ENCODE measurements at places on chromosomes 6 and 20.

GRCh38 chr6:70221715-70222438 is 81.0 kb downstream of the COL9A1 start:
- DNase-seq = no peak

- no peak for DNase-seq
Observed at GRCh38 chr6:107129370-107129925, 14.1 kb upstream of the BEND3 start.

DNA sequence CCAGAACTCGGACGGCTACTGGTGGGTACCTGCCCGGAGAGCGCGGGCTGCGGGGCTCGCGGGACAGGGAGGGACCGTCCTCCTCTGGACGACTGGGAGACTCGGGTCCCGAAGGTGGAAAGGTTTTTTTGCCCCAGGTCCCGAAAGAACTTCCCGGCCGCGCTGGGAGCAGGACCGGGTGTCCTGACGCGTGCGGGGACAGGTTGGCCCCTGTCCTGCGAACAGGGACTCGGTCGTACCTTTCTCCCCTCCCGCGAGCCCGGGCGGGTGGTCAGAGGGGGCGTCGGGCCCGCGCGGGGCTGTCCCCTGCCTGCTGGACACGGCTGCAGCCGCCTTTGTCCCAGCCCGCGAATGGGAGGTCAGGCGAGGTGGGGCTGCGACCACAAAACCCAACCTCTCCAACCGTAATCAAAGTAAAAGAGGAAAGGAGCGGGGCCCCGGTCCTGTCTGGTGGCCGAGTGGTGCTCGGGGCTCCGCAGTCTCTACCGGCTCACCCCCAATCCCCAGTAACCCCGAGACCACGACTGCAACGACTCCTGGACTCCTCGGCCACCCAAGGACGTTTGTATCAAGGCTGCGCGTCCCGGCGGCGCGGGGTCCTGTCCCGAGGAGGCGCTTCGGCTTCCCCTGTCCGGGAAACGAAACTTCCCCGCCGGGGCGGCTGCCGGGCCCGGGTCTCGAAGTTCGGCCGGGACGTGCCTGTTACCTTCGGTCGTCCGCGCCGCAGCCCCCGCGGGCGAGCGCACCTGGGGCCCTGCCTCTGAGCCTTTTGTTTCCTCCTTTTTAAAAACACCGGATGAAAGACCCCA is 798 bp downstream of the DSP start:
- no peak for DNase-seq

DNA sequence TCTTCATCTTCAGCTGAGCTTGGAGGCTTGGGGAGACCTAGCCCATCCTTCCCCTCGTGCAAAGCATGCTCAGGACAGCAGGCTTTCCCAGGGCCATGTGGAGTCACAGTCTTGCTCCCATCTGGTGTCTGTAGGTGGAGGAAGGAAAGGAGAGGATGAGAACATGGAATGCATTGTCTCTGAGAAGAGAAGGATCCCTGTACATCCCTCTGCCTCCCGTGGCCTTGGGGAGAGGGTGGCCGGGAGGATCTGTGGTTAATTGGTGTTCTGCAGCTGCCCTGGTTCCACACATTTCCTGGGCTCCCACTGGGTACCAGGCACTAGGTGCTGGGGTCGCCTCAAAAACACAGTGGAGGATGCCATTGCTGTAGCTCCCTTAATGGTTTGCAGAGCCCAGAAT is 134.5 kb downstream of the PHACTR3 start:
- DNase-seq = no peak

- DNase-seq = no peak
Observed at GRCh38 chr20:59042151-59042795, at the start of gene PRELID3B. Gene PRELID3B (minus strand): TSS chr20:59042786. CDS start chr20:59042730, 56 bp downstream.

GRCh38 chr20:58044286-58044685 is 184.2 kb downstream of the ANKRD60 start:
- DNase-seq = no peak

- DNase-seq = no peak
Observed at GRCh38 chr6:36739947-36740817, 42.6 kb downstream of the RAB44 start.

DNA sequence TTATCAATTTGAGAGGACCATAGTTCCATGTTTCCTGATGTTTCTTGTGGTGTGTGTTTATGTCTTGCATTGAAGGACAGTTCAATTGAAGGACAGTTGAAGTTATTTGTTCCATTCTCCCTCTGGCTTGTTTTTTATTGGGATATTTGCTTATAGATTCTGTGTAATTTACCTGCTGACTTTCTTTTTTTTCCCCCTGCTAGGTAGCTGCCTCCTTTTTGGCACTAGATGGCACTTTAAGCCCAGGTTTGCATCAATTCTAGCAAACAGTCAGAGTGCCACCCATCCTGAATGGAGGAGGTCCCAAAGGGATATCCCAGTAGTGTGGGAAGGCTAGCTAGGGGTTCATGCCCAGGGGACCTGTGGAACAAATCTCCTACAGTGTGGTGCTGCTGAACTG is 78.1 kb downstream of the CFAP61 start:
- peak; percentile 60 for DNase-seq

- no peak for DNase-seq
Observed at GRCh38 chr6:37020381-37020780, 14.9 kb downstream of the FGD2 start.

DNA sequence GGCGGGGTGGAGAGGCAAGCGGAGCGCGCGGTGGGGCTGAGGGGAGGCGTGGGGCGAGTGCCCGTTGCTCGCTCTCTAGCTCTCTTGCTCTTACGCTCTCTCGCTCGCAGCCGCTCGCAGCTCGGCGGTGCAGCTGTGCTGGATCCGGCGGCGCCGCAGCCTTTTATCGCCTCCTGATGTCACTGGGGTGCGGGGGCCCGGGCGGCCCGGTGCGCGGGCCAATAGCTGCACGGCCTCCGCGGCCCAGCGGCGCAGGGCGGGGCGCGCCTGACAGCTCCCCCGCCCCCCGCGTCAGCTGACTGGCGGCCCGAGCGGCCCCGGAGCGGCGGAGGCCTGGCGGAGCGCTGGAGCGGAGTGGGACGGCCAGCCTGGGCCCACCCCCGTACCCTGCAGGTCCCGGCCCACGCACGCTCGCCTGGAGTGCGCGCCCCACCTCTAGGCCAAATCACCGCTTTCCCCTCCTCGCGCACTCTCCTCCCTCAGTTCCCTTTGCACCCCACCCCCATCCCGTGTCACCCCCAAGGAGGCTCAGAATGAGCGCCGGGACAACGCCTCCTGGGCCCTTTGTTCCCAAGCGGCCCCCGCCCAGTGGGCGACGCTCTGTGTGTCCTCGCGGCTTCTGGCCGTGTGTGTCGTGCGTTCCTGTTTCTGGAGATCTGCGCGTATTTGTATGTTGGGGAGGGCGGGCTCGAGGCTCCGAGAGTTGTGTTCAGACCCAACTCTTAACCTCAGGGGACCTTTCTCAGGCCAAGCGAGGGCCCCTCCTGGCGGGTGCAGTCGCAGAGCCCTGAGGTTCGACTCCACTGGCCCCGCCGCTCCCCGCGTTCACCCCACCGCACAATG is at the start of gene MAFB:
TSS of gene MAFB (minus strand) at position 137 of the 843 bp plus-strand sequence. CDS start 386 bp downstream, outside the sequence.
- DNase-seq = peak; percentile 66

GRCh38 chr6:163772701-163773100 is 358.2 kb downstream of the QKI start:
- no peak for DNase-seq

- DNase-seq = no peak
Observed at GRCh38 chr6:45690846-45691245, 313.1 kb upstream of the SUPT3H start.

GRCh38 chr20:58835231-58835630 is 15.5 kb downstream of the GNAS-AS1 start:
- no peak for DNase-seq

DNA sequence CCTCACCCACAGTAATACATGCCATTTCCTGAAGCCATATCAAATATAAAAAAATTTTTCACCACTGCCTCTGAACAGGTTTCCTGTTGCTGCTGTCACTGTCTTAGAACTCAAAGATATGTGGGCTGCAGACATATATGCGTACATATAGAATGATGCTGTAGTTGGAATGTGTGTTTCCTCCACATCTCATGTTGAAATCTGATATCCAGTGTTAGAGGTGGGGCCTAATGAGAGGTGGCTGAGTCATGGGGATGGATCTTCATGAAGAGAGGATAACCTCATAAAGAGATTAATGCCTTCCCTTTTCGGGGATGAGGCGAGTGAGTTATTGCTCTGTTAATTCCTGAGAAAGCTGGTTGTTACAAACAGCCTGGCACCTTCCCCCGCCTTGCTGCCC is 7.7 kb upstream of the SCP2D1 start:
- no peak for DNase-seq

GRCh38 chr20:37331060-37331857 is 14.7 kb upstream of the SRC start:
- DNase-seq = no peak

GRCh38 chr6:105372142-105372848 is 30.6 kb downstream of the PREP start:
- no peak for DNase-seq

- DNase-seq = peak; percentile 95
Observed at GRCh38 chr6:19804205-19805128, 32.7 kb upstream of the ID4 start.

DNA sequence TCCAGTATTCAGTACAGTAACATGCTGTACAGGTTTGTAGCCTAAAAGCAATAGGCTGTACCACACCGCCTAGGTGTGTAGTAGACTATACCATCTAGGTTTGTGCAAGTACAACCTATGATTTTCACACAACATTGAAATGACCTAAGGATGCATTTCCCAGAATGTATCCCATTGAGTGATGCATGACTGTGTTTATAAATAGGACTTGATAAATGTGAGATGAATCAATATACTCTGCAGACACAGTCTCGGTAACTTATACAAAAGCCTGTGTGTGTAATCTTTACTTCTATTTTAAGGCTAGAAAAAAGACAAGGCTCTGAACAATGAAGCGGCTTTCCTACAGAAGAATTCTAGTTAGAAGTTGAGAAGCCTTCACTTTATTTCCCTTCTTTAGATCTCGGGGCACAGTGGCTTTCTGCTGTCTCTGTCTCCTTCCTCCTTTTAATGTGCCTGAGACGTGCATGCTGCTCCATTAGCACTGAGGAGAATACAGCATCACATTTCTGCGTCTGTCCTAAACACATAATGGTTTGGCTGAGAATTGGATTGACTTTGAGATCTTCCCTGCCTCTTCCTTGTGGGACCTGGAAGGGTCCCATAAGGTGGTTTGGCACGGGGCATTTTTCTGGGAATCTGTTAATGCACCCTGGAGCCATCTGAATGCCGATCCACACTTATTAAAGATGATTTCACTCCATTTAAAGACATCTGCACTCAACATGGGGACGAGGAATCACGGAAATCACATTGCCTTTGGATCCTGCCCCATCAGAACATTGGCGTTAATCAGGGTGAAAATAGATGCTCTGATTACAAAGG is 112.5 kb downstream of the SCML4 start:
- DNase-seq = no peak

GRCh38 chr6:168128631-168129291 is 49.7 kb upstream of the FRMD1 start:
- no peak for DNase-seq

- no peak for DNase-seq
Observed at GRCh38 chr20:61083431-61083830, 168.6 kb upstream of the CDH4 start.

DNA sequence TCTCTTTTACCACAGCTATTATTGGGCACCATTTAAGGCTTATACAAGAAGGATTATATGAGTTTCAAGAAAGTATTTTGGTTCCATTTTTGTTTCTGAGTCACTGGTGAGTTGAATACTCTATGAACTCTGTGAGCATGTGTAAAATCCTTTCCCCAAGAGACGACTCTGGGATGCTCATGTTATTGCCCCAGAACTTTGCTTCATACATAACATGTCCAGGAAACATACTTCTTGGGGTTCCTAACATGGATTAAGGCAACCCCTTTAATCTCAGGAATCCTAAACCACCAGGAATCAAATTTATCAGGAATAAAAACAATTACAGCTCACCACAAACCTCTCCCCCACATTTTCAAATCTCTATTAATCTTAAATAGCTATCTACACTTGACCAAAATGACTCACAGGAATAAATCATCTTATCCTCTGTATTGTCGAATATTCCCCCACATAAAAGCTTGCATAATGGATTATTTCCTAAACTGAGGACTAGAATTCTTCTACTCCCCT is 117.5 kb upstream of the COL21A1 start:
- no peak for DNase-seq

- no peak for DNase-seq
Observed at GRCh38 chr6:109381061-109381746, 1.1 kb downstream of the CD164 start.

GRCh38 chr6:46381057-46381456 is 110.2 kb downstream of the RCAN2 start:
- no peak for DNase-seq

DNA sequence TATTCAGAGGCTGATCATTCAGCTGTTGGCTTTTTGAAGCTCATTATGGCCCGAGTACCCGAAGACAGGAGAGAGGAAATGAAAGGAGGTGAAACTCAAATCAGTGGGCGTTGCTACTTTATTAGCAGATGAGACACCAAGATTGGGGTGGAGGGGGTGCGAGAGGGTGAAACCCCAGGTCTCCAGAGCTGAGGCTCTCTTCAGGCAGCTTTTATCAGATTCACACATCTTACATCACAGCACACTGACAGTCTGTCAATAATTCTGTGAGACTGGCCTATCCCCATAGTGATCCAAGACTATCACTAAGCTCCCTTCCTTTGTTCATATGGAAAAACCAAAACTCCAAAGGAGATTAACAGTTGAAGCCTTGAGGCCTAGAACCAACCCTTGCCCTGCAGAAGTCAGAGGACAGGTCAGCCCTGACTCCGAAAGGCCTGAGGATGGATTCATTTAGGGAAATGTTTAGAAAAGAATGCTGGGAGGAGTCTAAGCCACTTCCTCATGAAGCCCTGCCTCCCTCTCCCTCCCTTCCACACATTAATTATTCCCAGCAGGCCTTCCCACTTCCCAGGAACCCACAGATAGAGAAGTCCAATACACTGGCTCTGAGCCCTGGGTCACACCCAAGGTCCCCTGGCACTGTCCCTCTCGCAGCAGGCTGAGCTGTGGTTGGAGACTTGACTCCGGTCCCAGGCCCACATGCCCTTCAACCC is 23.2 kb downstream of the TRERF1 start:
- no peak for DNase-seq

- peak; percentile 79 for DNase-seq
Observed at GRCh38 chr20:38126932-38127621, 38.0 kb downstream of the TGM2 start.

DNA sequence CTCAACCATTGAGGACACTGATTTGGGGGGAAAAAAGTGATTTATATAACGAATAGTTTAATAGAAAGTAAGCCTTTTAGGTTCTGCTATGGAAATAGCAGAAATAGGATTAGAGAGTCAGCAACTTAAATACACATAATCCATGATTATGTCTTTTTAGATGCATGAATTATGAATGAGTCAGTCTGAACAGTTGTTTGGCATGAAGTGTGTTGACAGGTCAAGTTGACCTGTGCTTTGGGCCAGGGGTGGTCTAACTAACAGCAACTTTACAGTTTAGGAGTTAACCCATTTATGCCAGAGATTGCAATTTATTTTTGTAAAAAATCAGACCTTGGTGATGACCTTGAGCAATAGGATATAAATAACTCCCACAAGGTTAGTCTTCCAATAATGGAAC is 191.3 kb downstream of the MTFR2 start:
- DNase-seq = no peak

- no peak for DNase-seq
Observed at GRCh38 chr6:160188773-160189172, 67.2 kb downstream of the SLC22A1 start.

GRCh38 chr6:134373282-134373922 is 55.5 kb upstream of the SGK1 start:
- DNase-seq = no peak

- no peak for DNase-seq
Observed at GRCh38 chr20:22826306-22827230, 208.5 kb upstream of the SSTR4 start.

- no peak for DNase-seq
Observed at GRCh38 chr6:17601386-17601703, 1.2 kb downstream of the FAM8A1 start.

- DNase-seq = no peak
Observed at GRCh38 chr20:57679113-57679512, 30.7 kb downstream of the PMEPA1 start.

Data from DMS 273 treated with DMSO at 0.1 percent for 48 hours (cell line).